ENCODE measurements at places on chromosomes 2 and 18.

GRCh38 chr2:144376460-144376859, 143.5 kb downstream of the ZEB2 start:
- no peak for DNase-seq

DNA sequence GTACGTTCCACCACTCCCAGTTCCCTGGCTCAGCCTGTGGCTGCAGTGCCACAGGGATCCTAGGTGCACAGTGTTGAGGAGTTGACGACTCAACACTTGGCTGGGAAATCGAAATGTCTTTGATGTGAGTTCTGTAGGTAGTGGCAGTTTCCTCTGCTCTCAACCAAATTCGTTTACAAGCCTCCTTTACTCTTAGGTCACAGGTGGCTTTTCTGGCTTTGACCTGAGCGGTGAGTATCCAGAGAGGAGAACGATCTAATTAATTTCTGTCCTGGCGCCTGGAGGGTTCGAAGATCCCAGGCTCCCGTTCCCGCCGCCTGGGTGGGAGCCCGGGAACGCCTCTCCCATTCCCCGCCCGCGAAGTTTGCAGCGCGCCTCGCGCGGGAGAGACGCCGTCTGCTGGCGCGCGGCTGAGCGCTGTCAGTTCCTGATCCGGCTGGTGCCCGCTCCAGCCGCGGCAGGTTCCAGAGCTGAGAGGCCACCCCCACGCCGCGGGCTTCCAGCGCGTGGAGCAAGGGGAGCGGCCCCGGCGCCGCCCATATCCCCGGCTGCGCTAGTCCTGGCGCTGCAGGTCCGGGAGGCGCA, at the start of gene LAMA3:
TSS of gene LAMA3 (plus strand) at position 423 of the 585 bp plus-strand sequence. CDS start 231 bp downstream, outside the sequence.
- DNase-seq = no peak

DNA sequence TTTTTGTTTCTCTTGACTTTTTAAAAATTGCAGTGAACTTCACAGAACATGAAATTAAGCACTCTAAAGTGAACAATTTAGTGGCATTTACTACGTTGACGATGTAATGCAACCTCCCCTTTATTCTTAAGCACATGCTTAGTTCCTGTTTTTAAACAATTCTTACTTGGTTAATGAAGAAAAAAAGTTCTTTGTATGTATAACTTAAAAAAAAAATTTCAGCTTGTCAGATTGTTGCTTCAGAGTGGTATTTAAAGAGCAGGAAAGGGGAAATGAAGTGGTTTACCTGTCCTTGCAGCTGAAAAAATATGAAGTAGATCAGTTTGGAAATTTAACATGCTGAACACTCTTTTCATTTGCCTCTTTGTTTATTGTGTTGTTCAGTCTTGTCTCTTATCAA, 95.7 kb upstream of the RASGRP3 start:
- no peak for DNase-seq

- DNase-seq = no peak
These were observed 195.3 kb downstream of the FHOD3 start for GRCh38 chr18:36492604-36493329.

- DNase-seq = no peak
These were observed 682.0 kb downstream of the SATB2 start for GRCh38 chr2:198775737-198776136.

DNA sequence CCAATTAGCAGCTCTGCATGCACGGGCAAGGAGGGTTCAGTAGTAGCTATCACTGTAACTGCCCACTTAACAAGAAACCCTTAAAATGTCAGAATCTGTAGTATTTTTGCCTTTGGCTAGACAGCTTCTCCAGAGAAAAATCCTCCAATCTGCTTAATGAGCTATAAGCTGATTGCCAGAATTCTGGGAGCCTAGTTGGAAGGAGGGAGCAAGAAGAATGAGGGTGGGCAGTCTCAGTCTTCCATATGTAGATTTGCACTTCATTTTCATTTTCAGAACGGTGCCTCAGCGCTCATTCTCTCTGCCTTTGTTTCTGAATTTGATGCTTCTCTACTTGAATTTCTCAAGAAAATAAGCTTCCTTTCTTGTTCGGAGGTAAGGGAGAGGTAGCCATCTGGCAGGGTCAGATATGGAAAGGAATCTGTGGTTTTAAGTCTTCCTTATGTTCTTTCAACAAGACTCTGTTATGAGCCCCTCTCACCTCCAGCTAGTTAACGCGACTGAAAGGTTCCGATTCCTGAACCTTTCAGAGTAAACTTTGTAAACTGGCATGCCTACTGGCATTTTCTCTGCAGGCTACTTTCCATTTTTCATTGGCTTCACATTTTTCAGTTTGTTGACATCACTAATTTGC, 53.5 kb downstream of the HNRNPLL start:
- DNase-seq = no peak

DNA sequence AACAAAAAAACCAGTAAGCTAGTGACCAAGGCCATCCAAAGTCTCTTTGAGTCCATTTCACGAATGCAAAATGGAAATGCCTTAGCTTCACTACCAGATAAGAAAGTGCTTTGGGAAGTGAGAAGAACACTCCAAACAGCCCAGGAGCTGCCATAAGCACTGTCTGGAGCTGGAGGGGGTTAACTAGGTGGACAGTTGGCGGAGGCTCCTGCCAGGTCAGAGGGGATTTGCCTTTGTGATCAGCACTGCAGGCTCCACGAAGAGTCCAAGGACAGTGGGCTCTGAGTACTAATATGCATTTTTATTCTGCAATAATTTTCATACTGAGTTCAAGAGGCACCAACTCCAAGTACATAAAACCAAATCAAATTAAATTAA, 233.3 kb upstream of the SMAD2 start:
- DNase-seq = no peak

GRCh38 chr18:6570581-6571238, 156.0 kb upstream of the L3MBTL4 start:
- no peak for DNase-seq

Measured in stimulated activated CD8-positive, alpha-beta memory T cell treated with anti-CD3 and anti-CD28 coated beads, Interleukin-2, amount 100 ng/mL, for 48 hours (primary cell).